ENCODE measurements at places on chromosomes 1 and 21. TPM values are rescaled to one million over a fixed set of nuclear protein-coding genes. Genes with fewer than 3 reads are reported as not detected.

The ADAMTS4 gene
- total RNA-seq, result 7.2 TPM

- DNase-seq, result no peak
Observed at GRCh38 chr1:23616292-23616824, 57.1 kb upstream of the ID3 start.

DNA sequence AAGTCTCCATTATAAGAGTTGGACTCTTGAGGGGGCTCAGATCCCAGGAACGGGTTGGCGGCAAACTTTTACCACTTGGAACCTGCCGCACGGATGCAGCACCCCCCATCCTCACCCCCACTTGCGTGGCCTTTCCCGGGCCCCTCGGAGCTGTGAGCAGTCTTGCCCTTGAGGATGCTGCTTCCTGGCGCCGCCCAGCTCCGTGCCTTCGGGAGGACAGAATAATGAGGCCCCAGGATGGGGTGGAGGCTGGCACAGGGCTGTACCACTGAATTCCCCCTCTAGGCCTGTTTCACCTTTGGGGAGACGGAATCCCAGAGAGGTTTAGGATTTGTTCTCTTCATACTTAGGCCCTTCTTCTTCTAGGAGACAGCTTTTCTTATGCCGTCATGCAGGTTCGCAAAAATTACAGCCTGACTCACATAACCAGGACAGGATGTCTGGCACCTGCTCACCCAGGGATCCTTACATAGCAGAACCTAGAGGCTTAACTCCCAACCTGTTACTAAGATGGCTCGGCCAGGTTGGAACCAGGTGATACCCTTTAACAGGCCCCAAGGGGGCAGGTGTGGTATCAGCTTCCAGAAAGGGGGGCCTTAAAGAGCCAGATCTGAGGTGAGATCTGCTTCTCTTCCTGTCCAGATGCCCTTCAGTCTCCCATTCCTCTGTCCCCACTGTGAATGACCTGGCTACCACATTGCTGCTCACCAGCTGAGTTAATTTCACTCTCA, 1.5 kb downstream of the TRNP1 start:
- no peak for DNase-seq

DNA sequence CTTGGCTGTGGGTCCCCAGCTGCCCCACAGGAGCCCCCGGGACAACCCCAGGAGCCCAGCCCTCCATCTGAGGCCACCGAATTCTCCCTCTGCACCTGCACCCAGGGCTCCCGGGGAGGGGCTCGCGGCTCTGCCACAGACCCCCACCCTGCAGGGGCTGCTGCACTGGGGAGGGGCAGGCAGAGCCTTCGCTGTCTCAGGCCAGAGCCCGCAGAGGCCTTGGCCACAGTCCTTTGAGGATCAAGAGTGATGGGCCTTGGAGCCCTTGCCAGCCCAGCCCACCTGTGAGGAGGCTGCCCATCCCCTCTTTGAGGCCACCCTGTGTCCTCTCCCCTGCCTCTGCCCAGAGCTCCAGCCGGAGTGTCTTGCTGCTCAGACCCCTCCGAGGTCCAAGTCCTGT, 6.5 kb downstream of the PERM1 start:
- DNase-seq, result peak; percentile 31

The TP53BP2 gene
- total RNA-seq, result 22.1 TPM

- DNase-seq, result no peak
Observed at GRCh38 chr1:86201311-86201710, 44.7 kb upstream of the COL24A1 start.

The ZMYND12 gene
- total RNA-seq, result 0.84 TPM

GRCh38 chr21:36692835-36693488, 6.0 kb upstream of the SIM2 start:
- no peak for DNase-seq
